ENCODE measurements at places on chromosomes 1 and 21.

DNA sequence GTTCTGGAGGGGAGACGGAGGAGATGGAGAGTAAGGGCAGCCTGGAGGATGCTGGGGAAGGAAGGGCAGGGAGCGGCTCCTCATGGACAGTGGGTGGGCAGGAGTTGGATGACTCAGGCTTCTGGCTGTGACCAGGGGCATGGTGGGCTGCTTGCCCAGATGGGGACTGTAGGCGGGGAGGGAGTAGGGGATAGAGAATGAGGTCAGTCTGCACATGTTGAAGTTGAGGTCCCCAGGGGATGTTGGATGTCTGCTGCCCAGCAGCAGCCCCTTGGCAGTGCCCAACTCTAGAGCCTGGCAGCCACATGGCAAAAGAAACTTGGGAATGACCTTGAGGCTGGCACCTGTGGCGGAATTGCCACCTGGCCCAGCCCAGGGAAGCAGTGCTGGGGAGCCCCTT is 6.4 kb downstream of the SELENON start:
- no peak for DNase-seq

- peak; percentile 53 for DNase-seq
These were observed 41.2 kb downstream of the PRAMEF20 start for GRCh38 chr1:13451399-13451965.

DNA sequence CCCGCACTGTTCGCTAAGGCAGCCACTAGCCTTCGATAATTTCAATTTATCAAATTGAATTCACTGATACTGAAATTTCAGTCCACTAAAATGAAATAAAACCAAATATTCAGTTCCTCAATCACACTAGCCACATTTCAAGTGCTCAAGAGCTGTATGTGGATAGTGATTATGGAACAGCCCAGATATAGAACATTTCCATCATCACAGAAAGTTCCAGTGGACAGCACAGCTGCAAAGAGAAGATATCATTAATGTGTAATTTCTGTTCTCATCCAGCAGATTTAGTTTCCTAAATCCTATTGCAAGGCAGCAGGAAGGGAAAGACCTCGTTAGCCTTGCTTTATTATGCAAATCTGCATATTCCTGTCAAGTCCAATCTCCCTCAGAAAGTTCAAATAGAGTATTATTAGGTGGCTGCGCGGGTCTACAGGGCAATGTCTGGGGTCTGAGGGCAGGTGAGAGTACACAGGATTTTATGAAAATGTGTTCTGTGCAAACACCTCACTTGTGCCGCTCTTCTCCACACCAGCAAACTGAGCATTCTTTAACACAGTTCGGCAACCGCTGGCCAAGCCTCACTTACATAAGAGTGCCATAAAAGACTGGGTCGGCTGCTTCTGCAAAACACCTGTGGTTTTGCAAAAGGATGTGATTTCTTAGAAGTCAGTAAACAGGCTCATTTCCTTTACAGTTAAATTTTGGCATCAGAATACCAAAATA is 22.4 kb downstream of the CAPZB start:
- DNase-seq: no peak

- DNase-seq: no peak
These were observed 63.7 kb downstream of the TENT5C start for GRCh38 chr1:117669572-117669971.

- DNase-seq: no peak
These were observed 49.4 kb downstream of the SPATA46 start for GRCh38 chr1:162327144-162327787.

DNA sequence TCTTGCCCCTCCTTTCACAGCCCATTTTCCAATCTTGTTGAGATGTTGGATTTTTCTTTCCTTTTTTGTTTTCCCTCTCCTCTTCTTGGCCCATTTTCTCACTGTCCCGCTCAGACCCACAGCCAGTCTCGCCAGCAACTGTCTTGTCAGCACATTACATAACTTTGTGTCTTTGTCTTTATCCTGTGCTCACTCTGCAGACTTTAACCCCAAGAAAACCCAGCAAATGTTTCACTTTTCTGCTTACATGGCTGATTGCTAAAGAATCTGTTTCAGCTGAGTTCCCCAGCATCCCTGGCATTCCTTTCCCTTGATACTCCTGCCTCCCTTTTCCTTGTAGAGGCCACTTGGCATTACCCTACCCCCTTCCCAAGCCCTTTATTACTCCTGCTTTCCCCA is 74.6 kb downstream of the ZNF648 start:
- no peak for DNase-seq

DNA sequence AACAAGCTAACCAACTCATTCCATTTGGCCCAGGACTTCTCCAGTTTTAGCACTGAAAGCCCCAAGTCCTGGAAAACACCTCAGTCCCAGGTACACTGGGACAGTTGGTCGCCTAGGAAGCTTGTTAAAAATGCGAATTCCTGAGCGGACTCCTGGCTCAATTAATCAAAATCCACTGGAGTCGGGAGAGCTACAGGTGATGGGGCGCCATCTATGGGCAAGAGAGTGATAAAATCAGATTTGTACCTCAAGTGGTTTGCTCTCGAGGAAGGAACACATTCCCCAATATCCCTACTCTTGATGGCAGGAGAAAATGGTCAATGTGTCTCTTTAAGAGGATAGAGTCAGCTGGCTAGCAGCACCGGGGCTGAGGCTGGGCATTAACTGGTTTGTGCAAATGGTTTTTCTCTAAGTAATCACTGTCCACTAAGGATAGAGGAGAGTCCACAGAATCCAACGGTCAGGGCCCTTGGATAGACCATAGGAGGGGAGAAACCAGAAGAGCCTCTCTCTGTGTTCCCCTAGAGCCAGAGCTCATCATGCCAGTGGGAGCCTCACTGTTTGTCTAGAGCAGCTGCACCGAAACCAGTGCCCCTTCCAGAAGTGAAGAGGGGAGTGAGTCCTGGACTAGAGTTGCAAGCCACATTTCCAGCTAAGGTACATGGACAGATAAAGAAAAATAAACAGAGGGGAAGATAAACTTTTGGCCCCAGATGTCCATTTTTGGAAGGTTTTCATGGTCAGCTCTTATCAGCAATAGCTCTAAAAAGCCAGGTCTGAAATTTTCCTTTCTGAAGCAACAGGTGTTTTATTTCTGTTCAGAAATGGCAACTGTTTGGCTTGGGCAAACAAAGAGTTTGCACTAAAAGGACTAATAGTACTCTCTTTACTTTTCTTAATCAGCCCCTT is 148.5 kb downstream of the TENT5C start:
- peak; percentile 26 for DNase-seq

DNA sequence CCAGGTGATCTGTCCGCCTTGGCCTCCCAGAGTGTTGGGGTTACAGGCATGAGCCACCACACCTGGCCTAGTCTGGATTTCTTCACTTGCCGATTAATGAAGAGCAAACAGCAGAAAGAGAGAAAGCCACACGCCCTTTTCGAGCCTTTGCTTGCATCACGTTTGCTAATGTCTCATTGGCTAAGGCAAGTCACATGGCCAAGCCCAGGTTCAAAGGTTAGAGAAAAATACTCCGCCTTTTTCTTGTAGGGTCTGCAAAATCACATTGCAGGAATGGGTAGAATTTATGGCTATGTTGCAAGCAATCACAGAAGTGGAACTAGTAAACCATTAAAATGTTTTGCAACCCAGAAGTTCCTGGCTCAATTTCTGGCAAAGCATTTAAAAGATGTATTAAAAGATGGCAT is 26.8 kb upstream of the BACH1 start:
- DNase-seq: no peak

DNA sequence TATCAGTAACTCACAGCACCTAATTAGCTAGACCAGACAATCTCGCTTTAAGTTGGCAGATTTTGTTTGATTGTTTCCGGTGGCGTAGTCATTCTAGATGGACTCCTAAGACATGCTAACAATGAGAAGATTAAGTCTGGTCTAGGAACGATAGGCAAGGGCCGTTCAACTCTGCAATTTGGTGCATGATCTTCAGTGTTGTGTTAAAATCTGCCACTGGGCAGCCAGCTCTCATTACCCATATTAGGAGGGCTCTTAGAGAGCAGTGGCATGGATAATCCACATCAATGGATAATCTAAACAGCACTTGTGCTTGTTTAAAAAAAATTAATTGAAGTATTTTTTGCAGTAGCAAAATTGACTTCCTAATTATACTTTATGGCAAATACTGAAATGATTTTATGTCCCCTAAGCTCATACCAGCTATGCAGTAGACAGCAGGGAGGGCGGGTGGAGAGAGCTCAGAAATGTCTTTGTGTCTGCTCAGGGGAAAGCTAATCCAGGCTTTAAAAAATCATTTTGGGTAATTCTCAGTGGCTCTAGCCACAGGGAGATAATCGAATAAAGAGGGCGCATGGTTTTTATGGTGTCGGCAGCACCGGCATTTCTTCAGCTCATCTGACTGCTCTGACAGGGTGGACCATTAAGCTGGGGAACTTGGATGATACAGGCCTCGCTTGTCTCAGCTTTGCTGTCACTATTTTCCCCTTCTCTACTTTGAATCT is 48.5 kb upstream of the IKBKE start:
- no peak for DNase-seq

- no peak for DNase-seq
These were observed 138.9 kb downstream of the LHX8 start for GRCh38 chr1:75273110-75273509.

DNA sequence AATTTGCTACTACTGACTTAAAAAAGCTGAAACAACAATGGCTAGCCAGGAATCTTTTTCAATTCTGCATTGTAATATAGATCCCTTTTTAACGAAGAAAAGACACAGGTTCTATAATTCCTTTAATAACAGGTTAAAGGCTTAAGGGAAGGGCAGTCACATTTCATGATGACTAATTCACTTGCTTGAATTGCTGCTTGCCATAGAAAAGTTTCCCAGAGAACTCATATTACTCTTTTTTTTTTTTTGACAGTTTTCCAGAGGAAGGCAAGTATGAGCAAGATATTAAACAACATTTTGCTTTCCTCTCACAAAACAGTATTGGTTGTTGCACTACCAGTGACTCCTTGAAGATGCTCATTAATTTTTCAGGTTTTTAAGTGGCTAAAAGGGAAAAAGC is 60.9 kb downstream of the IL23R start:
- no peak for DNase-seq

GRCh38 chr1:244914761-244915160 is 50.4 kb upstream of the HNRNPU start:
- no peak for DNase-seq

GRCh38 chr1:180787628-180788307 is 124.9 kb upstream of the KIAA1614 start:
- DNase-seq: no peak

DNA sequence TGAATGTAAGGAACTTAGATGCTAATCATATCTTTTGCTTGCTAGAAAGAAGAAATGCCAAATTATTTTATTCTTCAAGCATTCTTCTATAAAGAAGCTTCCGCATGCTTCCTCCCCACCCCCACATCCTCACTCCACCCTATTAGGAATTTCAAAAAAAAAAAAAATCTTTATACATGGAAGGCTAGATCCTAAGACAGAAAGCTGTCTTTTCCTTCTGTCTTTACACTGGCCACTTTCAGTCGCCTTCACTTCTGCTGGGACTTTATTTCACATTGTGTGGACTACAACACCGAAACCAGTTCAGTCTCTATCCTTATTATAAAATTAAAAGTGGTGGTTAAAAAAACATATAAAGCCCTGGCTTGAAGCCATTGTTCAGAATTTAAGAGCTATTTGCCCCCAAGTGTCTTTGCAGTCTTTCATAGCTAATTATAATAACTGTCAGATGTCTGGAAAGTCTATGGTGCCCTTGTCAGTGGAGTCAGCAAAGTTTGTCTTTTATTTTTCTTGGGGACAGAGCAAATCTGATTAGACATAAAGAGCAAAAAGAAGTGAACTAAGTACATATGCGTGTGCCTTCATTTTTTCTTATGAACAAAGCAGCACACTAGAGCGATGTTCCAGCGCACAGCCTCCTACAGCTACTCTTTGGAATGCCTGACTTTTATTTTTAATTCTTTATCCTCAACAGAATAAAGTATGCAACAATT is 297.7 kb downstream of the PTPRC start:
- no peak for DNase-seq

DNA sequence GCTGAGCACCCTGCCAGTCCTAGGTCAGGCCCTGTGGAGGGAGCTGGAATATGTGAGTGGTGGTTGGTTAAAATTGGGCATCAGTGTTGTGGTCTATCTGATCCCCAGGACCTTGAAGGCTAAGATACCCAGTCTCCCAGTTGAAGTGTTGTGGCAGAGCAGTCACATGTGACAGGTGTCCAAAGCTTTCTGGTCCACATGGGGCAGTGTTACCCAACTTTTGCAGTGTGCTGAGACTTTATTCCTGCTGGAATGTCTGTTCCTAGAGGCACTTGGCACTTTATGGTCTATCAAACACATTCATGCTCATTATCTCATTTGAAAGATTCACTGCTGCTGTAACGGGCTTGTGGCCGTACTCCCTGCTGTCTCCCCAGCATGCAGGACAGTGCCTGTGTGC is 21.0 kb upstream of the LORICRIN start:
- no peak for DNase-seq

- DNase-seq: no peak
These were observed 51.1 kb downstream of the IER5 start for GRCh38 chr1:181139631-181140061.

DNA sequence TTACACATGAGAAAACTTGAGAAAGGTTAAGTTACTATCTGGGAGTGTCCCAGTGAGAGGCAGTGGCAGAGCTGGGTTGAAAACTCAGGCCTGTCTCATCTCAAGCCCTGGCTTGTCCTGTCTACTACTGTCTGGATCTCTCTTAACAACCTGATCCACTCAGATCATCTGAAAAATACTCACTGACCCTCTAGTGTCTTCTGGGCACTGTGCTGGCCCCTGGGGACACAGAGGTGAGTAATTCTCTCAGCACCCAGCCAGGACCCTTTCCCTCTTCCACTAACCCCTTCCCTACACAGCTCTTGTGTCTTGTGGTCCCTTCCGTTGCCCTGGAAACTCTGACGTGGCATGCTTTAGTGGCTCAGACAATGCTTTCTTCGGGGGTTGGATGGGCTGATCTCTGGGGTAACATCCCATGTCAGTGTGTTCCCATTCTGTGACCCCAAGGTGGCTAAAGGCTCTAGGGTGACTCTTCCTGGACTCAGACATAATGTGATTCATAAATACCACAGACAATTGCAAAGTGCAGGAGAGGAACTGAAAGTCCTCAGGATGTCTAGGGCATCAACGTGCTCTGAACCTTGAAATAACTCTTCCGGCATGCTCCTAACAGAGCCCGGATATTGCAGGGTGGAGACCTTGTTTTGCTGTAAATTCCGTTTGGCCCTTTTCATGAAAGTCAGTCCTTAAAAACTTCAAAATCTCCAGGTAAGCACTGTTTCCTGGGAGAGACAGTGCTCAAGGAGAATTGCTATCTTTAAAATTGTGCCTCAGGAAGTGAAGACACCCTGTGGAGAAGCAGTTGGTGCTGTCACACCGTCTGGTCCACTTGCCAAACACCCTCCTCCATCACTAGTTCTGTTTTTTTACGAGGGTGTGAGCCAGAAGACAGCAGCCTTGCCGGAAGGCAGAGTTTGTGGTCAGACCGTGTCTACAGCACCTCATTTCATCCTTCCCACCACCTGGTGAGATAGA is 4.0 kb downstream of the SHISAL2A start:
- no peak for DNase-seq

- no peak for DNase-seq
These were observed 5.0 kb upstream of the MEAF6 start for GRCh38 chr1:37519613-37520012.

DNA sequence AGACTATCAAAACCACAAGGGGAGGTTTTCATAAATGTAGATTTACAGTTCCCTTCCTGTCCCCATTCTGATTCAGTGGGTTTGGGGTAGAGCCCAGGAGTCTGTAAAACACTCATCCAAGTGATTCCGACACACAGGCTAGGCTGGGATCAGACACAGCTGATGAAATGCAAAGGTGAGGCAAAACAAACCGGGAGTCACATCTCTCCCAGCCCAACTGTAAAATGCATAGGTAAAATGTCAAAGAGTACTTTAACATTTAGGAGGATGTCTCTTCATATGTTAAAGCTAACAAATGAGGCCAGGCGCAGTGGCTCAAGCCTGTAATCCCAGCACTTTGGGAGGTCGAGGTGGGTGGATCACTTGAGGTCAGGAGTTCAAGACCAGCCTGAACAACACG is 45.0 kb downstream of the ZNF281 start:
- no peak for DNase-seq
